Foreskin melanocyte (primary cell): ENCODE measurements at places on chromosomes 5 and 9.

- peak; percentile 1 for DNase-seq
These were observed 44.4 kb upstream of the GRIA1 start for GRCh38 chr5:153445875-153446579.

DNA sequence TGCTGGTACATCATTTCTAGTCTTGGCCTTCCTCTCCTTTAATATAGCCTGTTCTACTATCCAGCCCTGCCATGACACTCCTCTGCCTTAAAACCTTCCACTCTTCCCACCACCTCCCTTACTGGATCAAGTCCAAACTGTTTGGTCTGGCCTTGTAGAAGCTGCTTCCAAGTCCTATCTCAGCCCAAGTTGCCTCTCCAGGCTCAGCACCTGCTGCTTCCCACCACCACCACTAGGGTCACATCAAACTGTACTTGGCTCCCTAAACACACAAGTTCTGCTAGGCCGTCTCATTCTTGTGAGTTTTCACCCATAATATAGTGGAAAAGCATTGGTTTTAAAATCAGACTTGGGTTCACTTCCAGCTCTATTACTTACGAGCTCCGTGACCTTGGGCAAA is 1.4 kb downstream of the NDUFA8 start:
- DNase-seq = no peak

GRCh38 chr5:139075066-139076050 is 122.8 kb downstream of the SIL1 start:
- DNase-seq = no peak

DNA sequence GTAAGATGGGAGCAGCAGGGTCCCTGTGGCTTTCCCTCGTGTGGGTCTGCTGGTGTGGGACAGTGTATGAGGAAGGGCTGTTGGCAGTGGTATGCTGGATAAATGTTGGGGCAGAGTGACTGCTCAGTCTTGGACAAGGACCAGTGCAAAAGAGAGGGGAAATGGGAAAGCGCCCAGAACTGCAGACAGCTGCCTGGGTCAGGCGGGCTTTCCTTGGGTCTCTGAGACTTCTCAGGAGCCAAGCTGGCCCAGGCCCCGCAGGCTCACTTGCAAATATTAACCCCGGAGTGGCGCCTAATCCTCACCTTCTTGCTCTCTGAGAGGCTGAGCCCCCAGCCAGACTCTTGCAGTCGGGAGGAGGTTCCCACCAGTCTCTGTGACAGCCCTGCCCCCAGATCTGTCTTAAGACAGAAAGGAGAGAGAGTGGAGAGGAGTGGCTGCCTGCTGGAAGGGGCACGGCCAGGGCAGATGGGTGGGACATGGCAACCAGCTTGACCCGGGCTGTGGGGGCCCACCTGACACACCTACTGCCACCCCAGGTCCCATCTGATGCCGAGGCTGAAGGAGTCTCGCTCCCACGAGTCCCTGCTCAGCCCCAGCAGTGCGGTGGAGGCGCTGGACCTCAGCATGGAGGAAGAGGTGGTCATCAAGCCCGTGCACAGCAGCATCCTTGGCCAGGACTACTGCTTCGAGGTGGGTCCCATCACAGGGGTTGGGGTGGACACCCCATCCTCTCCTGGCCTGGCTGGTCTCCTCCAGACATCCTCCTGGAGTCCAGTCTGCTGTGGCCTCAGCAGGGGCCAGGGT is 105.2 kb downstream of the DAB2IP start:
- no peak for DNase-seq

DNA sequence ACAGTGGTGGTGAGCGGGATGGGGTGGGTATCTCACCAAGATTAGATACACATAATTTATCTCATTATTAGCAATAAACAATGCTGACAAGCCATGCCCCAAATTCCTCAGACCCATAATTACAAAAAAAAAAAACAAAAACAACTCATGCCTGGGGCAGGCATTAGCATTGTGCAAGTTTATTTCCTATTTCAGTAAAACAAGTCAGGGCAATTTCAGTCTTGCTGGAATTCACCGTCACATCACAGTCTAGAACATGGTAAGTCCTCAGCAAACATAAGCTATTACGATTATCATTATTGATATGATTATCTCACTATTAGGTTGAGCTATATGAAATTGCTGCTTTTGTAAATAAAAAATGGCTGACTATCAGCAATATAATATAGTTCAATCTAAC is 57.5 kb upstream of the GNAQ start:
- DNase-seq = no peak

DNA sequence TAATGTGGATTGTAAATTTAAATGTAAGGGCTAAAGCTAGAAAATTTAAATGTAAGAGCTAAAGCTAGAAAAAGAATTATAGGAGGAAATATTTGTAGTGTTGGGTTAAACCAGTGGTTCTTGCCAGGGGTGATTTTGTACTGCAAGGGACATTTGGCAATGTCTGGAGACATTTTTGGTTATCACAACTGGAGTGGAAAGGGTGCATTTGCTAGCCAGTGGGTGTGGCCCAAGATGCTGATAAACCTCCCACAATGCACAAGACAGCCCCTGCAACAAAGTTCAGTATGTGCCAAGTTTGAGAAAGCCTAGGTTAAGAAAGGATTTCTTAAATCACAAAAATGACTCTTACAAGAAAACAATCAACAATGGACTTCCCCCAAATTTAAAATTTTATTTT is 31.6 kb upstream of the ELL2 start:
- DNase-seq = no peak

GRCh38 chr5:134503088-134503936 is 22.2 kb upstream of the JADE2 start:
- peak; percentile 76 for DNase-seq

GRCh38 chr9:84317563-84317962 is 23.0 kb downstream of the SLC28A3 start:
- DNase-seq = no peak

DNA sequence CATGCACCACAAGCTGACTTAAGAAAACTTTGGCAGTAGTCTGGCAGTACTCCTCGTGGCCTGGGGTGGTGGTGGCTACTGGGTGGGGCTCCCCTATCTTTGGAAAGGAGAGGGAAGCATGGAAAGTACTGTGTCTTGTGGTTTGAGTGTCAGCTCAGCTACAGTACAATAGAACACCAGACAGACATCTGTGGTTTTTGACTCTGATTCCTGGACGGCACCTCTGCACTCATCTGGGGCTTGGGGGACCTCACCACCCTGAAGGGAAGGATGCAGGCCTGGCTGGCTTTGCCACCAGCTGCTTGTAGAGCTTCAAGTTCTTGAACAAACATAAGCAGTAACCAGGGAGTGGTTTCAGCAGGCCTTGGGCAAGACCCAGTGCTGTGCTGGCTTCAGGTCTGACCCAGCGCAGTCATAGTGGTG is 40.6 kb downstream of the TNFSF8 start:
- no peak for DNase-seq

DNA sequence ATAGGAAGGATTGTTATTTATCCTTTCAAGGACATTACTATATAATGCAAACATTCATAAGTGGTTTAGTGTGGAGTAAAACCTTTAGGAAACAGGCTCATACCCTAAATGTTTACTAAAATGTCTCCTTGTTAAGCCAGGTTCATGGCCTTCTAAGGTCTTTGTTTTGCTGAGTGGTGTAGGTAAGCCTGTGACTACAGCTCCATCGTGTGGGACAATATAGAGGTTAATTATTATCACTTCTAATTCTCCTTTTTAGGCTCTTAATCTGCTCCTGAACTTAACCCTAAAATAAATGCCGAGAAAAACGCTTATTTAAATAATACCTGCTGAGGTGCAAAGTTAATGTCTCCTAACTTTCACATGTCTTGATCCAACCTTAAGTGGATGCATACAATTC is 43.8 kb downstream of the SPINK5 start:
- DNase-seq = no peak

GRCh38 chr9:110155751-110156150 is 52.2 kb downstream of the C9orf152 start:
- no peak for DNase-seq

DNA sequence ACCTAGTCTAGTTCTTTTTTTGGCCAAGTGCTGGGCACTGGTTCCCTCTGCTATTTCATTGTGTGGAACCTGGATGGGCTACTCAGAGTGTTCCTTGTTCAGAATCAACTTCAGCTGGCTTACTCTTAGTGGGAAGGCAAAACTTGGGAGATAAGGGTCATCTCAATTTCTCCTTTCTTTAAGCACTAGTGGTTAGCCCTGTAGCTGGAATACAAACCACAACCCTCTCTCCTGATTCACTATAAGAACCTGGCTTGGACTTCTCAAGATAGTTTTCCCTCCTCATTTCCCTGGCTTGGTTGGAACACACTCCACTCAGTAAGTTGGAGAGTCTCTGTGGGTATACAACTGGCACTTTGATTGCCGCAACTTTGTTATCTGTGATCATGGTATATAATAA is 35.1 kb downstream of the GRIA1 start:
- DNase-seq = no peak

GRCh38 chr5:33494466-33494865 is 53.7 kb downstream of the TARS1 start:
- no peak for DNase-seq

GRCh38 chr9:34653151-34654072 is 1.4 kb downstream of the IL11RA start:
- DNase-seq = no peak

GRCh38 chr5:76319673-76320072 is 83.4 kb upstream of the IQGAP2 start:
- DNase-seq = no peak

DNA sequence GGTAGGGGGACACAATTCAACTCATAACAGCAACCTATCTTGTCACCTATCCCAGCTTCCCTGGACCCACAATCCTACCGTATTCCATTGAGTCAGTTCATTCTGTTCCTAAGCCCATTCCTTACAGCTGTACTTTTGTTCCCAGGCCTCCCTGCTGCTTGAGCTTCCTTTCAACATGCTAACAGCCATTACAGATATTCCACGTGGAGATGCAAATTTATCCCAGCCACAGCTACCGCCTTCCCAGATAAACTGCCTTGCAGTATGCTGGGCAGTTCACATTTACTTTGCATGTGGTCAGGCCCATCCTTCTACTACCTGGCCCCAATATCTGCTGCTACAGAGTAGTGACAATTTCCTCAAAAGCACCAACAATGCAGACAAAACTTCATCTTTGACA is 23.0 kb downstream of the RIGI start:
- no peak for DNase-seq

GRCh38 chr9:94805585-94805984 is 79.1 kb downstream of the AOPEP start:
- DNase-seq = peak; percentile 79

- DNase-seq = peak; percentile 69
These were observed 5.1 kb upstream of the CAST start for GRCh38 chr5:96657068-96657467.

DNA sequence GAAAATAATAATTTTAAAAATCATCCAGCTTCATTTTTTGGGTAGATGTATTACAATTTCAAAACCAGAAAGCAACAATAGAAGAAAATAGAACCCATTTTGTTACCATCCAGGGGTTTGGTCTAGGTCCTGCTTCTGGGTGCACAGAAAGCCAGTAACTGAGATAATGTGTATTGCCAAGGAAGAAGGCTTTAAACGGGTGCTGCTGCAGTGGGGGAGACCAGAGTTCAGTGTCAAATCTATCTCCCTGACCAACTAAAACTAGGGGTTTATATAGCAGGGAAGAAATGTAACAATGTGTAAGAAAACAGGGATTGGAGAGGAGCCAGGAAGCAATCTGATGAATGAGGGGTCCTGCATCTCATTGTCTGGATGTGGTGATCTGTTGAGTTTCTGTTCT is 17.5 kb upstream of the MPDZ start:
- no peak for DNase-seq

DNA sequence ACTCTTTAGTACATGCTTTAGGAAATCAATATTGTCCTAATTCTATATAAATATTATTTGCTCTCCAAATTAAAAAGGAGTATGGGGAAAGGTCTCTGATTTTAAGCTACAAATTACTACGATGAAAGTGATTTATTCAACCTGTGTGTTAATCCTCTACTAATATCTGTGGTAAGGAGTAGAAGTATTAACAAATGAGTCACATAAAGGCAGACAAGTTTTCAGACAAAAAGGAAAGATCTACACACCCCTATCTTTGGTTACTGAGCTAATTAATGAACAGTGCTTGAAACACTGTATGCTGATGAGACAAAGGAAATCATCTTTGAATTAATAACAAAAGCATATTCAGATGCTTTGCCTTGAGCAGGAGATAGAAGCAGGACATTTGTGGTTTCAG is 15.9 kb downstream of the LOX start:
- no peak for DNase-seq

GRCh38 chr5:95870105-95870672 is 47.7 kb upstream of the GLRX start:
- no peak for DNase-seq

DNA sequence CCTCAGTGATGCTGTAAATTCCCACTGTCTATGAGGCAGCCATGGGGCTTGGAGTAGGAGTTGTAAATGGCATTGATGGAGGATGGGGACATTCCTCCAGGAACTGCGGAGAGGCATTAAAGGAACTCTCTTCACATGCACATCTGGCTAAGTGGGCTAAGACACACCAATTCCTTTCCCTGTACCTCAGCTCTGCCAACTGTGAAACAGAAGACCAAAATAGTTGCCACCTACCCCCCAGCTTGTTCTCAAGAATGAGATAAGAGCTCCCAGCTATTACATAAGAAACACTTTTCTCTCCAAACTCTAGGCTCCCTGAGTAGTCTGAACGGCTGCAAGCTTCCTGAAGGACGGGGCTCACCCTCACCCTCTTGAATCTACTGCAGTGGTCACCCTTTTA is 144.6 kb upstream of the SLC30A5 start:
- no peak for DNase-seq

- DNase-seq = no peak
These were observed 498.8 kb upstream of the ZNF608 start for GRCh38 chr5:125245216-125245615.

DNA sequence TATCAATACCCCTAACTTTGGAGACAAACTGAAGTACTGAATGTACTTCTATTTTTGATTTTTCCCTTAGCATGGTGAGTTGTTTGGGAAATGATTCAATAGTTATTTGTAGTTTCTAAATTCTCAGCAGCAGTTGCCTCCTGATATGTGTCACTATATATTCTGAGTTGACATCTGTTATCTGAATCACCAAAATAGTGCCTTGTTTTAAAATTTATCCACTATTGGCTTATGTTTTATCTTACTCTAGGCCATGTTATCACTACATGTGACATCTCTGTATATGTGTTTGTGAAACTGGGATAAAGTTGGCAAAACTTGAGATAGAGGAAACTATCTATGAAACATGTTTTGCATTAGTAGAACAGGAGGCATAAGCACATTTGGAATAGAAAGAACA is 317.6 kb downstream of the TLE4 start:
- DNase-seq = no peak

DNA sequence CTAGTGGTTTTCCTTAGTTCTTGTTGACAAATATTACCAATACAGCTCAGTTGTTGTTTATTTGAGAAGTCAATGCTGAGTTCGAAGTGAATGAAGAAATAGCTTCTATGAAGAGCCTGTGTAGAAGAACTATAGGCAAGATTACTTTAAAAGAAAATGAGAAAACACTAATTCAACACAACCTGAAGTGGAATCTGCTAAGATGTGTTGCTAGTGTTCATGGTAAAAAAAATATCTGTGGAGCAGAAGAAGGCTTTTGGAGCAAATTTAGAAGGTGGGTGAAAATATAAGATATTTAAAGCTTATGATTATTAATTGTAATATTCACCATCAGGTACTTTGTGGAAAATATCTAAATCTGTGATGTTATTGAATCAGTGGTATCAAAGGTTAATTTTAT is 2.5 kb upstream of the DOCK2 start:
- no peak for DNase-seq
